ENCODE measurements at places on chromosomes 2 and 18.
A peak's percentile ranks its signal among the peaks of the same experiment; 100 is the strongest.

DNA sequence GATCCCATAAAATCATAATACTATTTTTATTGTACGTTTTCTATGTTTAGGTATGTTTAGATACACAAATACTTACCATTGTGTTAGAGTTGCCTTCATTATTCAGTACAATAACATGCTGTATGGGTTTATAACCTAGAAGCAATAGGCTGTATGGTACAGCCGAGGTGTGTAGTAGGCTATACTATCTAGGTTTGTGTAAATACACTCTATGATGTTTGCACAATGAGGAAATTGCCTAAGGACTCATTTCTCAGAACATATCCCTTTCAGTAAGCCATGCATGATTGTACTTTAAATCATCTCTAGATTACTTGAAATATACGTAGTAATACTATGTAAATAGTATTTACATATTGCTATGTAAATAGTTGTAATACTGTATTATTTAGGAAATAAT lies 156.7 kb downstream of the CDCA7 start:
- DNase-seq: no peak

DNA sequence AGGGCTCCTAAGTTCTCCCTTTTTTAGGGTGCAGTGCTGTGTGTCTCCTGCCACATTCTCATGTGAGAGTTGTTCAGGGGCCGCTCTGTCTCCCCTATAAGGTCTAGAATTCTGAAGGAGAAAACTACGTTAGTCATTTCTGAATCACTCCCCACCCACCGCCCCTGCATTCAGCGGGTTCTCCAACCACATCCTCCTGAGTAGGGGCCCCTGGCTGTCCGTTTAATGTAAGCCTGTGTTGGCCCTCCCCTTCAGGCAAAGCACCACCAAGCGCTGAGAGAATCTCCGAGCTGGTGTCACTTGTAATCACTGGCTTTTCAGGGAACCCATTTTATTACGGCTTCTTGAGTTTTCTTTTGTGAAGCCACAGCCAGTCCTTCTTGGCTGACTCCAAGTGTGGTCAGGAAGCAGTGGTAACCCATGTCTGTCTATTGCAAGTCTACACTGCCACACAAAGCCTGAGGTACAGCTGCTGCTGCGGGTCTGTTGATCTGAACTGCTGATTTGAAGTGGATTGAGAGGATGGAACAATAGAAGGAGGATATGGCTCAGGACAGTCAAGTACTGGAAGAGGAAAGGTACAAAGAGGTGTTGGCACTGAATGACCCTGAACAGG lies 16.9 kb downstream of the LCT start:
- peak; percentile 79 for DNase-seq

GRCh38 chr2:113973810-113974209 lies 83.9 kb downstream of the ACTR3 start:
- no peak for DNase-seq

GRCh38 chr2:134906726-134907125 lies 11.9 kb upstream of the CCNT2 start:
- no peak for DNase-seq

- no peak for DNase-seq
These were observed 801.0 kb downstream of the TDRD15 start for GRCh38 chr2:21924640-21925285.

DNA sequence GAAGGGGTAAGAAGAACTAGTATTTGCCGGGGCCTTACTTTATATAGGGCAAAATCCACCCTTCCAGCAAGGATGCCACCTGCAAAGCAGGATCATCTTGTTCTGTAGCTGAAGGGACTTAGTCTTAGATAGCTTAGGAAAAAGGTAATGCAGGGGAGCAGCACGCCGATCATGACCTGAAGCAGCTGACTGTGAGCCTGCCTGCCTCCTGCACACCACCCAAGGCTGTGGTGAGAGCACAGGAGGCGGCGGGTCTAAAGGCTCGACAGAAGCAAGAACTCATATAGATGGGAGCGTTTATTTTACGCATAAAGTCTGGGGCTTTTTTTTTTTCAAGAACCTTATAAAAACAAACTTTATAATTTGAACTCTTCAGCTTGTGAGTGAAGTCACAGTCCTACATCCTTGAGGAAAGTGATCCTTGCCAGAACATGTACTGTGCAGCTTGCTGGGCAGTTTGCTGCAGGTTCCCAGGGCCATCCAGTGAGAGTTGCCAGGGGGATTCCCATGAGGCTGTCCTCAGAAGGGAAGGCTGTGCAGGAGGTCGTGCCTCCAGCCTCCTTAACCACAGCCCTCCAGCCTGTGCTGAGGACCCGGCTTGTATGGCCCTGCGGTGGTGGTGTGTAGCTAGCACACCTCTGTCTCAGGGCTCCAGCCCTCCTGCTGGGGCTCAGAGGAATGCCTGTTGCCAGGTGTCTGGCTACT lies 92.1 kb downstream of the RNF144A start:
- no peak for DNase-seq

- DNase-seq: no peak
These were observed 34.1 kb downstream of the NOP58 start for GRCh38 chr2:202299712-202300111.

GRCh38 chr2:118737684-118738083 lies 109.8 kb downstream of the EN1 start:
- DNase-seq: no peak

DNA sequence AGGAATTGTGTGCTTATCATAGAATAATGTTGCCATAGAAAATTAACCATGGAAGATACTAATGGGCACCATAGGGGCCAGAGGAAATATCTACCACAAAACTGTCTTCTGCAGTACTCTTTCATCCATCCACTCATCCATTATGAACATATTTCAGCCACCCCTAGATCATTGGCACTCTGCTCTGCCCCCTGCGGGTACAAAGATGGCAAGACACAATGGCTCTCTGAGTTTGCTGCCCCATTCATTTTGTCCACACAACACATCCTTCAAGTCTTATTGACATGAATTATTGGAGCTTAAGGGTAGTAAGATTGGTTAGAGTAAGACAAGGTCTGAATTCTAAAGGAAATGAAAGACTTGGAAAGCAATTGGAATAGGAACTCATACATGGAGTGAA lies 1224.7 kb upstream of the CELF4 start:
- no peak for DNase-seq

- no peak for DNase-seq
These were observed 6.1 kb upstream of the DNMT3A start for GRCh38 chr2:25347846-25348245.

GRCh38 chr2:21466341-21466927 lies 342.7 kb downstream of the TDRD15 start:
- no peak for DNase-seq

GRCh38 chr2:145110668-145111356 lies 590.9 kb upstream of the ZEB2 start:
- no peak for DNase-seq

DNA sequence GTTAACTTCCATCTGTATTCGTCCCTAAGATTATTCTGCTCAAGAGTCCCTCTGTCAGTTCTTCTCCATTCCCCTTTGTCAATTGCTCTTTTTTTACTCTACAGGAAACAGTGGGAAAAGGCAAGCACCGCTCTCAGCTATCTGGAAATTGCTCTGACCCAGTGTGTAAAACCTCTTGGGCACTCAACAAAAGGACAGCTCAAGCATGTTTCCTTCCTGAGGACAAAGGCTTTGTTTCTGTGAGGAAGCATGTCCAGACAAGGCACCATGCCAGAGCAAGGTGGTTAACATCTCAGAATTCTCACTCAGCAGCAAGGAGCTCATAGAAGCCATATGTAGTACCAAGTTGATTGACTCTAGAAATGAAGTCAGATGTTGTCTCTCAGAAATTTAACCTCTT lies 735.6 kb downstream of the TSN start:
- DNase-seq: no peak

GRCh38 chr2:74944987-74945787 lies 13.3 kb upstream of the POLE4 start:
- DNase-seq: no peak

GRCh38 chr2:100262046-100262445 lies 60.3 kb downstream of the LONRF2 start:
- DNase-seq: no peak

DNA sequence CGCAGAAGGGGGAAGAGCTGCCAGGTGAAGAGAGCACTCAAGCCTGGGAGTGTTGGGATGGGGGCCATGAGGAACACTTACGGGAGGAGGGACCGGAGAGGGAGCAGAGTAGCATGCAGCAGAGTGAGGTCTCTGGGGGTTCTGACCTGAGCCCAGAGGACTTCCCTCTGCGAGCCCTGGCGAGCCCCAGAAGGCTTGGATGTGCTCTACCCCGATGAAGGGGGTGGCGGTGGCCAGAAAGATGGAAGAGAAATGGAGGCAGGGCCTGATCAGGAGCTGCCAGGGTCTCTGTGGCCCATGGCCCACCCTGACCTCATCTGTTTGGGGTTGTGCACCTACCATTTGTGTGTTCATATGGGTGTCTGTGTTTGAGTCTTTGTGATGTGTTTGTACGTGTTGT lies 42.0 kb downstream of the CROCC2 start:
- DNase-seq: no peak

- DNase-seq: no peak
These were observed 146.2 kb upstream of the ITGA4 start for GRCh38 chr2:181310967-181311366.

- DNase-seq: no peak
These were observed 304.0 kb downstream of the ARHGAP15 start for GRCh38 chr2:143433251-143433650.

DNA sequence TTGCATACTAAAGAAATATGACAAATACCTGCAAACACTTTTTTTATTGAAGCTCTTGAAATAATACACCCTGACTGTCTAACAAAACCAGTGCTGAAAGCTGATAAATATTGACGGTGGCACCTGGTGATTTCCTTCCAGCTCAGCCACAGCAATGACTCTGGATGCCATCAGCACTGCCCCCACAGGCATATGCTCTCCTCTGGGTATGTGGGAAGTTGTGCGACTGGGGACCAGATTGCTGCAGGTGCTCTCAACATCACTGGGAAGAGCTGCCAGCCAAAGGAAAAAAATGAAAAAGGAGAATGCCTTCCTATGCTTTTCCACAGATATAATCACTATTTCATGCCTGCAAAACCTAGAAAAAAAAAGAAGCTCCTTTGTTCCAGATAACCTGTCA lies 141.5 kb downstream of the PIGN start:
- no peak for DNase-seq

DNA sequence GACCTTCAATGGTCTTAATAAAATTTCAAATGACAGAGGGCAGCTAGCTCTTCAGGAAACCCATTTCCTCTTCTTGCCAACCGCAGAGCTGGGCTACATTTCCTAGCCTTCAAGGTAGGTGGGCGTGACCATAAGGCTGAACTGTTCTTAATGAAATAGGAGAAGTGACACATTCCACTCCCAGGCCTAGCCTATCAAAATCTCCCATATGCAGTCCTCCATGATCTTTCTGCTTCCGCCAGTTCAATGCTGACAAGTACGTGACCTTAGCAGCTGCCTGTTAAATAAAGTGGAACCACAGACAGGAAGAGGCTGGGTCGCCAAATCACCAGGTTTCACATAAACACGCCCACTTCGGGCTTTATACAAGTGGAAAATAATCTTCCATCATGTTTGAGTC lies 13.2 kb downstream of the SERPINE2 start:
- DNase-seq: peak; percentile 40

GRCh38 chr2:12044857-12045256 lies 298.4 kb downstream of the LPIN1 start:
- DNase-seq: no peak

DNA sequence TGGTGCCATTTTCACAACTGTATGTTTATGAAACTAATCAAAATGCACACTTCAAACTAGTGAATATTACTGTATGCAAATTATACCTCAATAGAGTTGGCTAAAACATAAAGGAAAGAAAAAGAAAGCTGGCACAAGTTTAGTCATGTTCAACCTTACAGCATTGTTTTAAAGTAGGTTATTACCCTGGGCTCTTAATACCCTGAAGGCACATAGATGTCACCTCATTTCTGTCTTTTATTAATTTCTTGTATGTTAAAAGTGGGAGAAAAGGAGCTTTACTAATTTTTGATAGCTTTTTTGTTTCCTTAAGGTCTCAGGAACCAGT lies 32.7 kb downstream of the TMEM131 start:
- DNase-seq: no peak

- no peak for DNase-seq
These were observed 27.3 kb downstream of the DCDC2C start for GRCh38 chr2:3730646-3731045.

DNA sequence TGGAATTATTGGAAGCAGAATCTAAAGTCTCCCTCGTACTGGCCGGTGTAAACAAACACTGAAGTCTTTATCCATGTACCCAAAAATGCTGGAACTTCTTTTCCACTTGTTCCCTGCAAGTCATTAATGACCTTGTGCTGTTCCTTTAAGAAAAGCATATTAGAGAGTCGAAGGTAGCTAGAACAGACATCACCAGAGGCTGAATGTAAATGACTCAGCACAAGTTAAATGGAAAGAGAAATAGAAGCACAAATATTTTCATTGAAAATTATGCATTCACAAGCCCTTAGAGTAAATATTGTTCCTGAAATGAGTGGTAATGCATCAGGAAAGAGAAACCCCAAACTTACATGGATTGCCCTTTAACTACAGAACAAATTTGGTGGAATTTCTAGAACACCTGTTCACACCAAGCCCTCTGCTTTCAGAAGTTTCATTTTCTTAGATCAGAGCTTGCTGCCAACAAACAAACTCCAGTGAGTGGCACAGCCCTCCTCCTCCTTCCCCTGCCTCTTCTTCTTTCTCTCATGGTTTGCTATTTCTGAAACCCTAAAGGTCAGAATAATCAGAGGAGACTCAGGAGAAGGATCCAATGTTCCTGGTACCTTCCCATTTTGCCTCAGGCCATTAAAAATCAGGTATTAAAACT lies 264.3 kb downstream of the TXNL1 start:
- no peak for DNase-seq

GRCh38 chr2:59288771-59289170 lies 1047.6 kb upstream of the FANCL start:
- DNase-seq: no peak

DNA sequence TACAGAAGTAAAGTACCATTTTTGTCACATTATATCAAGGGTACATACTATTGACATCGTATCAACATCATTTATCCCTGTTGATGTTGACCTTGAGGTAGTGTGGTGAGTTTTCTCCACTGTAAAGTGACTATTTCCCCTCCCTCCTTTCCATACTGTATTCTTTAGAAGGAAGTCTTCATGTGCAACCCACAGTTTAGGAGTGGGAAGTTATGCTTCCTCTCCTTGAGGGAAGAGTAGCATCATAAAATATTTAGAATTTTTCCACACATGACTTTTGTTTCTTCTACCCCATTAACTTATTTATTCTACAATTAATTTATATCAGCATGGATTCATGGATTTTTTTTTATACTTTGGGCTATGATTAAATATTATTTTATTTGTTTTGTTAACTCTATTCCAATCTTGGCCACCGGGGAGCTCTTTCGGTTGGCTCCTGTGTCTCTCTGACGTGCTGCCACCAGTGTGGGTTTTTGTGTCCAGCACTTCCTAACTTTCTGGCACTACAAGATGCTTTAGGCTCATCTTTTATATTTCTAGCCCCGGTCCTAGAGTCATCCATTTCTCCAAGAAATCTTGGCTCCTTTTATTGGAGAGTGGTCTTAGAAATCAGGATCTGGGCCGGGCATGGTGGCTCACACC lies 19.0 kb downstream of the AQP12B start:
- no peak for DNase-seq

DNA sequence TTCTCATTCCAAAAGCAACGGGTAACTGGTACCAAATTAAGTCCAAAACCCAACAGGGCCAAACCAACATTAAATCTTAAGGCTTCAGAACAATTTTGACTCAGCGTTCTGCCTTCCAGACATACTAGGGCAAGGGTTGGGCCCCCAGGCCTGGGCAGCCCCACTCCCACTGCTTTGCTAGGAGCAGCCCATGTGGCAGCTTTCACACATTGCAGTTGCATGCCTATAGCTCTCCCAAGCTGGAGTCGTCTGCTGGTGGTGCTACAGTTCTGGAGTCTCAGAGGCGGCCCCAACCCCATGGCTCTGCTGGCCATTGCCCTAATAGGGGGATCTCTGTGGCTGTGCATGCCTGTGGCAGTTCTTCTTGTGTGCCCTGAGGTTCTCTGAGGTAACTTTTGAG lies 37.6 kb upstream of the CD226 start:
- no peak for DNase-seq

Data from stimulated activated CD8-positive, alpha-beta memory T cell treated with anti-CD3 and anti-CD28 coated beads, Interleukin-4, amount 100 ng/mL, for 4 hours (primary cell).